ENCODE measurements at places on chromosomes 13 and 19. TPM values are rescaled to one million over a fixed set of nuclear protein-coding genes. Genes with fewer than 3 reads are reported as not detected.
A peak's percentile ranks its signal among the peaks of the same experiment; 100 is the strongest.

Gene IL27RA
- total RNA-seq = 39.7 TPM

Gene SPACA4
- total RNA-seq = not detected

GRCh38 chr19:42528354-42529247 lies at the start of gene CEACAM1:
TSS of gene CEACAM1 (minus strand) at chr19:42528481. CDS start at chr19:42528374, 107 bp downstream.
- peak; percentile 76 for DNase-seq

DNA sequence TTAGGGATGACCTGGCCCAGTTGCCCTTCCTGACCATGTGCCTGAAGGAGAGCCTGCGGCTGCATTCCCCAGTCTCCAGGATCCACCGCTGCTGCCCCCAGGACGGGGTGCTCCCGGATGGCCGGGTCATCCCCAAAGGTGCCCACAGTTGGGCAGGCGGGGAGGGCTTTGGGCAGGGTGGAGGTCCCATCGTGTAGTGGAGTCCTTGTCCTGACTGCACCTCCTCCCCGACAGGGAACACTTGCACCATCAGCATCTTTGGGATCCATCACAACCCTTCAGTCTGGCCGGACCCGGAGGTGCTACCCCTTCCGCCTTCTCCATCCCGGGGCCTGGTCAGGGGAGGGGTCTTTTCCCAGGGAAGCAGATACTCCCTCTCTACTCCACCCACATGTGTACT lies 31.7 kb upstream of the CYP4F8 start:
- DNase-seq = no peak

DNA sequence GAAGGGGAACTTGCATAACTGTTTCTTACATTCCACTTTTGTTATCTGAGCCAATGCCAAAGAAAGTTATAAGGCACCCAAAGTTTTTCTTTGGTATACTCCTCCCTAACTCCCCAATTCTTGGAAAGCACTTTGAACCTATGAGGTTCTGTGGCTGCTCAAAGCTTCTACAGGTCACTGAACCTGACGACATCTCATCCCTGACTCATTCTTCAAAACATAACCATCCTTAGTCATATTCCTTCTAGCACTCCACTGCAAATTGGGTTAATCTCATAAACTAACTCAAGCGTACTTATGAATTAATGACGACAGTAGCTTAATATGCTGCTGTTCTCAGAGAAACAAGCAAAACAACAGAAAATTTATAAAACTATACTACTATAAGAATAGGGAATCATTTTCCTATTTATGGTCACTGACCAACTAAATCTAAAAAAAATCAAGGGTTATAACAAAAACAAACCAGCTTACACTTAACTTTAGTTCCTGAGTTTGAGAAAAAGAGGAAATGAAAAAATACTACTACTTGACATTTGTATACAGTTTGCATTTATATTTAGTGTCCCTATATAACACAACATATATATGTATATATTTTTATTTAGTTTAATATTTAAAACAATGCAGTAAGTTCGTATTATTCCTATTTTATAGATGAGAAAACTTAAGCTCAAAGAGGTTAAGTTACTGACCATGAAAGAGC lies 69.1 kb downstream of the CAB39L start:
- no peak for DNase-seq

Gene FXYD1
- total RNA-seq = 1.3 TPM

- no peak for DNase-seq
These were observed 1.9 kb upstream of the NKPD1 start for GRCh38 chr19:45162608-45163143.

GRCh38 chr13:45500492-45501174 lies 35.9 kb downstream of the COG3 start:
- no peak for DNase-seq

Gene PPM1N
- total RNA-seq = 1.6 TPM

Gene HRC
- total RNA-seq = not detected

- no peak for DNase-seq
These were observed 219.5 kb upstream of the TSHZ3 start for GRCh38 chr19:31568724-31569123.

- DNase-seq = no peak
These were observed 8.9 kb downstream of the COG3 start for GRCh38 chr13:45473627-45474026.

- DNase-seq = no peak
These were observed 11.2 kb downstream of the ZNF347 start for GRCh38 chr19:53147645-53148044.

DNA sequence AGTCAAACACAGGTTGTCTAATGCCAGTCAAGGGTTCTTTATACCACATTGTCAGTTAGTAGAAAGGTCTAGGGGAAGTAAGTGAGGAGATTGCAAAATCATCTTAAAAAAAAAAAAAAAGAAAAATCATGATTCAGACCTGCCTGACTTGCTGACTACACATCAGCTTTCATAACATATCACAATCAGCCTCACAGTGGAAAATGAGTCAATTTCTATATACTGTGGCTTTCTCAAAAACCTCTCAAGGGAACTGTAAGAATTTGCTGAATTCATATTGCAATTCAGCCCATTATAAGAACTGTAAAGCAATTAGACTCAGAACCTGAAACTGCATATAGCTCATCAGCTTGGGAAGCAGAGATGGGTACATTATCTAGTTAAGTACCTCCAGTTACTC lies 75.3 kb upstream of the GPC6 start:
- DNase-seq = no peak

- no peak for DNase-seq
These were observed 187.0 kb downstream of the MYO16 start for GRCh38 chr13:108816375-108816774.

- no peak for DNase-seq
These were observed 8.6 kb downstream of the MIR17HG start for GRCh38 chr13:91355826-91356710.

Gene MEX3D
- total RNA-seq = 12.5 TPM

- no peak for DNase-seq
These were observed 19.3 kb downstream of the ENOX1 start for GRCh38 chr13:43767341-43767931.

DNA sequence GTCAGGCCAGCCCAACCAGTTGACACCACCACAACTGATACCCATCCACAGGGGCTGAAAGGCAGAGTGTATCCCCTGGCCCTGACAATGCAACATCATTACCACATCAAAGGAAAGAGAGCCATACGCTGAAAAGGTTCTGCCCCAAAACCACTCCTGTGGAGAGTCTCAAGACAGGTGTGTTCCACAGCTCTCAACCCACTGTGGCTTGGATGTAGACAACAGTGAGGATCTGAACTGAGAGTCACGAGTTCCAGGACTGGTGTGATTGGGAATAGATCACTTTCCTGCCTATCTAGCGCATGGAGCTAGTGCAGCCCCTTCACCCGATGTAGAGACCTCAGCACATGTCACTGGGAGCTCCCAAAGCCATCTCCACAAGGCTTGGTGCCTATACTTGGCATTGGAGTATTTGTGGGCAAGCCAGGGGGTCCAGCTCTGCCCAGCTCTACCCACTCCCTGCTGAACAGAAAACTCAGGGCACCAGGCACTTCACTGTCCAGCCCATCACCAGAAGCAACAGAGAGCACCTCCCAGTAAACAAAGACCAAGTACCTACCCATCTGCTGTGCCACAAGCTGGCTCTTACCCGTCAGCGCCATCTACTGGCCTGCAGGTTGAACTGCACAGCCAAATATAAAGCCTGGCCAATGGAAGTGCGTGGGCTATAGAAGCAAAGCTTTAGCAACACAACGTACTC lies 579.5 kb downstream of the UQCRFS1 start:
- peak; percentile 63 for DNase-seq

Gene GPR108
- 85.6 TPM for total RNA-seq

Gene KIR2DL3
- 0.21 TPM for total RNA-seq

- DNase-seq = peak; percentile 65
These were observed 557 bp downstream of the PSPC1 start for GRCh38 chr13:19782049-19782726.

- DNase-seq = no peak
These were observed 816.8 kb upstream of the PCDH9 start for GRCh38 chr13:68046903-68047302.

DNA sequence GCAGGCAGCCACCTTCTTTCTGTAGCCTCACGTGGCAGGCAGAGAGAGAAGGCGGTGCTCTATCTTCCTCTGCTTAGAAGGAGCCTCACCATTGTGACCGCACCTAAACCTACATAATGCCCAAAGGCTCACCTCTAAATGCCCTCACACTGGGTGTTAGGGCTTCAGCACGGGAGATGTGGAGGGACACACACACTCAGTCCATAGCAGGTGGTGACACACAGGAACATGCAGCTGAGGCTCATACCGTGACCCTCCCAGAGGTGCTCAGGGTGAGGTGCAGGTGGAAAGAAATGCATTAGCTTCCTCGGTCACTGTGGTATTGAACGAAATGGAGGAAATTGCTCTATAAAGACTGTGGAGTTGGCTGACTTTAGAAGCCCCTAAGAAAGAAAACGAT lies 37.7 kb upstream of the TUBGCP3 start:
- no peak for DNase-seq

Gene ZNF835
- 1.8 TPM for total RNA-seq

DNA sequence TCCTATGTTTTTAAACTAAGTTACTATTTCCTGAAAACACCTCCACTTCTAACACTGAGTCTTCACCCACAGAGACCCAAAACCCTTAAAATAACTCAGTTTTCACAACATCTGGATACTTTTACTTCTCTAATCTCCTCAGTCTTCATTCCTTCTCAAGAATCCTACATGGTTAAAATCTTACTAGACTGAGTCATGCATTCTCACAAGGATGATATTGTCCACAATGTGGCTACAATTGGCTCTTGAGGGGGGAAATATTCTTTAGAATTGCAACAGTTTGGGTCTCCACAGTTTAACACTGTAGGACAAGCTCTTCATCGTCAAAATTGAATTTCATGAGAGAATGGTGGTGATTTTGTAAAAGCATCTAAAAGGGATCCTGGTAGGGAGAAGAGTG lies 397.1 kb downstream of the SLITRK5 start:
- DNase-seq = no peak

- DNase-seq = no peak
These were observed 987 bp downstream of the PNMA8A start for GRCh38 chr19:46470376-46470775.

DNA sequence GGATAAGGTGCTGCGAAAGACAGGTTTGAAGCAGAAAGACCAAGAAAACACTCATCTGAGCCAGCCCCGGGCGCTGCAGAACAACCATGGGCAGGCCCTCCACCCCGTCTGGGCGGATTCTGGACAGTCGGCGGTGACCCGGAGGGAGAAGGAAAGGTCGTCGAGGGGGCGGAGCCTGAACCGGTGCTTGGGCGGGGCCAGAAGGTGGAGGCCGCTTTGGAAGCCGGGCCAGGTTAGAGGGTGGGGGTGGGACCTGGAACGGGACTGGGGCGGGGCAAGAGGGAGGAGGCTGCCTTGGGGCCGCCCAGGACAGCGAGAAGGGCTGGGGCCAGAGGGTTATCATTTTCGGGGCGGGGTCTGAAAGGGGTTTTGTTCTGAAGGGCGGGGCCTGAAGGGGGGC lies 5.0 kb upstream of the ZNF765 start:
- no peak for DNase-seq

DNA sequence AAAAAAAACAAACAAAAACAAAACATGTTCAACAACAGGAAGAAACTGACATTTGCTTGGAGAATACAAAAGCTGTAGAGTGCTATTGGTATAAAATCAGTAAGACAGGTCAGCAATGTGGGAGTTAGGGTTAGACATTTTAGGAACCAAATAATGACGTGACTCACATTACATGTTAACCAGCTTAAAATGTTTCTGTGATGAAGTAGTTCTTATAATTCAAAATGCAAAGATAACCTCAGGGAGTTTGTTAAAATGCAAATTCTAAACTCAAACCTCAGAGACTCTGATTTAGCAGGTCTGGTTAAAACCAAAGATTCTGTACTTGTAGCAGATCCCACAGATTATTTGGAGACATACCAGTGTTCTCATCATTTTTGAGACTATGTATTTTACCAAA lies 549.4 kb upstream of the SLITRK1 start:
- no peak for DNase-seq

DNA sequence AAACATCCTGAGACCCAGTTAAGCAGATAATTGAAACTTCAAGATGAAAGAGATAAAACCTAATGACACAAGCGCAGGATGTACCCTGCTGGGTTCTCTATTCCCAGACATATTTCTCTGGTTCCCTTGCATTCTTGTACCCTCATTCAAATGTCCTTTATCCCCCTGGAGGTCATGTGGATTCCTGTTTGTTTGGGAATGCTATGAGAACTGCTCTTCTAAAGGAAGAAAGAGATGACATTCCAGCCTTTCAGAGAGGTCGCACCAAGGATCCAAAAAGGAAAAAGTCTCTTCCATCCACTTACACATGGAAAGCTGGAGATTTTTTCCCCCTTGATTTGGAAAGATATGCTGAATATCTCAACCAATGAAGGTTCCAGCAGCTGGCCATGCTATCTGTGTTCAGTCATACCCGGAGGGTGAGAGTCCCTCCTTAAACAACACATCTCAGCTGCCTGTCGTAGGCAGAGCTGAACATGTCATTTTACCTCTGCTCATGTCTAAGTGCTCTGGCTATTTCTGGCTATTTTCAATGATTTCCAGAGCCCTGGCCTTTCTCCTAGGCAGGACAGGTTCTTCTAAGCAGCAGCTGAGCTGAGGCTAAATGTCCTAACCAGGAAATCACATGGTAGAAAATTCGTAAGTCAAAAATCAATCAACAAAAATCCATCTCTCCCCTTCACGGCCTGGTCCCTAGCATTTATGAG lies 52.5 kb downstream of the C13orf42 start:
- no peak for DNase-seq

DNA sequence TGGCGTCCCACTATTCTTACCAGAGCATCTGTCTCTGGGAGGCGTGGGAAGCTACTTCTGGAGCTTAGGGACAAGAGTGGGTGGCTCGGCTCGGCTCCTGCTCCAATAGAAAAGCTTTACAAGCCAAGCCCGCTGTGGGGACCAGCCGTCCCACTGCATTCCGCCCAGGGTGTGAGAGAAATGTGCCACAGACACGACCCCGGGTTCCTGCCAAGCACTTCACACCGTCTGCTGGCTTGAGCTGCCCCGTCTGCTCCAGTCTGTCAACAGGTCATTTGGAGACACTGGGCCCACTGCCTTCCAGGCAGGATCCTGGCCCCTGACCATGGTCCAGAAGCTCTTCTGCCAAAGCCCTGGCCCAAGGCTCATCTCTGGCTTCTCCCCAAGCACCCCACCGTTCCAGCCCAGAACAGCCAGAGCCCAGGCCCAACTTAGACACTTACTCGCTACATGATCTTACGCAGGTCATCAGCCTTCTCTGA lies 6.5 kb upstream of the FKRP start:
- DNase-seq = no peak

Gene PRR22
- total RNA-seq = 5.7 TPM

Gene URAD
- total RNA-seq = not detected

DNA sequence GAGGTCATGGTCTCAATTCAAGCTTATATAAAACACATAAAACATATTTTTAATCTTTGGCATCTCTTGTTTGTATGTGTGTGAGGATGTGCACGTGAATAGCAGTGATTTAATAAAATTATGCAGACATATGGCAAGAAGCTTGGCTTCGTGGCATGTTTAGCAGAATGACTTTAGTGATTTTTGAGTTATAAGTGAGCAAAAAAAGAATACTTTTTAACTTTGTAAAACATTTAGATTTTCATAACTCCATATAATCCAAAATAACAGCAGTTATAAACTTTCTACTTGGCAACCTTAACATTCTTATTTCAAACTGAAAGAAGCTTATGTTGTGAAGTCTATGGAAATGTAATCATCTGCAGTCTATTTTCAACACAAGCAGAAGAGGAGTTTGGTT lies 120.6 kb downstream of the SLITRK1 start:
- no peak for DNase-seq

GRCh38 chr19:5179256-5179655 lies 161.4 kb downstream of the PTPRS start:
- DNase-seq = no peak

GRCh38 chr13:44155422-44156293 lies 218.0 kb upstream of the SERP2 start:
- no peak for DNase-seq

All from activated CD8-positive, alpha-beta T cell treated with anti-CD3 and anti-CD28 coated beads, Interleukin-2, amount 10 ng/mL, durations not matched to agents 7 days and 5 days (primary cell).